Muscle of leg (tissue), 16 donors: ENCODE measurements at places on chromosomes 3 and 15.

- DNase-seq = no peak
These were observed 153.0 kb downstream of the SMAD6 start for GRCh38 chr15:66855041-66855440.

GRCh38 chr3:134143828-134144401 is 106.7 kb downstream of the RYK start:
- DNase-seq = no peak

DNA sequence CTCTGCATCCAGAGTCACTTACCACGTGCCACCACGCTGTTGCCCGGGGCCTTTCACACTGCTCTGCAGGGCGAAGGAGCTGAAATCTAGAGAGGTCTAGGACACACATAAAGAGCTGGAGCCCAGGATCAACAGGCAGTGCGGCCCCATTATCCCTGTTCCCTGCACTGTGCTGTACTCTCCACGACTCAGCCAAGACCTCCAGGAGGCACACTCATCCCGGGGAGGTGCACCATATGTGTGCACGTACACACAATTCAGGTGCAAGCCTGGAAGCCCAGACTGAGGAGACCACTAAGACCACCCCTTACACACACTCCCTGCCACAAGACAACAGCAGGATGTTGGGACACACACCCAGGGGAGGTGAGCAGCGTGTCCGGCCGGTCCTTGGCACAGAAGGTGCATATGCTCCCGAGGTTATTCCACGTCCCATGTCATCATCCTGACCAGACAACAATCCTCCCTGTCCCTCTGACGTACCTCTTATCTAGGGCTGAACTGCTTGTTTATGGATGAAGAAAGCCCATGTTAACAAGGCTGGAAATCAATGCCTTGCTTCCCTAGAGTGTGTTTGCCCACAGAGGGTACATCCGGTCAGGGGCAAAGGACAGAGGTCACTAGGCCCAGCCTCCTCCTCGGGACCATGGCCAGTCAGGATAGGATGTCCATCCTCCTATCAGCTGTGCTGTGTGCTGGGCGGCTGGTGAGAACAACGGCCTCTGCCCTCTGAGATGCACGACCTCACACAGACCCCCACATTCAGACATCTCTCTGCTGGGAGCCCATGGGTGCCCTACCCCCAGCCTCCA is 16.1 kb downstream of the KLF15 start:
- no peak for DNase-seq

DNA sequence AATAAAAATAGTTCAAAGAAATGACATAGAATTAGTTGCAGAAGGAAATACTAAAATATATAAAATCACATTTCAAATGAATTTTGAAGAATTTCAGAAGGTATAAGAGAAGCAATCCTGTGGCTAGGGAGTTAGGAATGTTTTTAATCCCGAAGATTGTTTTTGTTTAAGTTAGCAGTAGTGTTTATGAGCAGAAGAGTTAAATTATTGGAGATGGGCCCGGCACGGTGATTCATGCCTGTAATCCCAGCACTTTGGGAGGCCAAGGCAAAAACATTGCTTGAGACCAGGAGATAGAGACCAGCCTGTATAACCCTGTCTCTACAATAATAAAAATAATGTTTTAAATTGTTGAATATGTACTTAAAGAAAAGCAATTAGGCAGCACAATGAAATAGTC is 432.5 kb downstream of the MFSD1 start:
- no peak for DNase-seq

DNA sequence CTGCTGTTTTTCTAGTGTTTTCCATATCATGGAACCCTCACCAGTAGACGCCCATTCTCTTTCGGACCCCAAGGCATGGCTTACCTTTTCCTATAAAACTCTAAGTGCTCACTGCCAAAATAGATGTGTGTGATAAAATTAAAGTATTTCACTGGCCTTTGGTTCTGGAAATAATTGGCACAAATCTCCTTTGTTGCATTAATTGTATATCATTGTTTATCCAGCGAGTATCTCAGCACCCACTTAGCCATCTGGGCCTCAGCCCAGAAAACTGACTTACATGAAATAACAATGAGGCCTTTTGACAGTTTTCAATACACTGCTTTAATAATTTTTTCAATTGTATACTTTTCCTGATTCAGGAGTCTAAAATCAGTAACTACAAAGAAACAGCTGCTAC is 105.1 kb downstream of the MECOM start:
- DNase-seq = no peak

GRCh38 chr3:157094301-157094700 is 65.6 kb downstream of the CCNL1 start:
- DNase-seq = no peak

GRCh38 chr3:41024031-41024836 is 175.1 kb upstream of the CTNNB1 start:
- DNase-seq = no peak

- peak; percentile 59 for DNase-seq
These were observed 494.6 kb downstream of the NTRK3 start for GRCh38 chr15:87761736-87762509.
